ENCODE measurements at places on chromosomes 13 and 19.

- DNase-seq = no peak
These were observed 79.9 kb upstream of the GSX1 start for GRCh38 chr13:27712421-27712820.

DNA sequence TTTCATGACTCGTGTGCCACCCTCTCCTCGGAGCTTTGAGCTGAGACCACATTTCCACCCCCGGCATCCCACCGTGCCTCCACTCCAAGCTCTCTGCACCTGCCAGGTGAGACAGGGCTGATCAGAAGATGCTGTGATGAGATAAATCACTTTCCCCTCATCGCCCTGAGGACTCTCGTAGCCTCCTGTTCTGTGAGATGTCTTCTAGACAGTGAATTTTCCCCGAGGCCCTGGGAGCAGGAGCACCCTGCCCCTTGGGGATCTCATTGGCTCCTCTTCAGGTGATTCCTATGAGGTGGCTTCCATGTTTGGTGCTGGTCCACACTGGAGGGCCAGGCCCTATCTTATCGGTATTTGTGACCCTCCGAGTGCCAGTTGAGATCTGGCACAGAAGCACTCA lies 154.0 kb upstream of the TSHZ3 start:
- no peak for DNase-seq

GRCh38 chr13:38862443-38862842 lies 128.2 kb downstream of the STOML3 start:
- no peak for DNase-seq

GRCh38 chr19:3465552-3465951 lies 14.8 kb downstream of the SMIM24 start:
- DNase-seq = no peak

DNA sequence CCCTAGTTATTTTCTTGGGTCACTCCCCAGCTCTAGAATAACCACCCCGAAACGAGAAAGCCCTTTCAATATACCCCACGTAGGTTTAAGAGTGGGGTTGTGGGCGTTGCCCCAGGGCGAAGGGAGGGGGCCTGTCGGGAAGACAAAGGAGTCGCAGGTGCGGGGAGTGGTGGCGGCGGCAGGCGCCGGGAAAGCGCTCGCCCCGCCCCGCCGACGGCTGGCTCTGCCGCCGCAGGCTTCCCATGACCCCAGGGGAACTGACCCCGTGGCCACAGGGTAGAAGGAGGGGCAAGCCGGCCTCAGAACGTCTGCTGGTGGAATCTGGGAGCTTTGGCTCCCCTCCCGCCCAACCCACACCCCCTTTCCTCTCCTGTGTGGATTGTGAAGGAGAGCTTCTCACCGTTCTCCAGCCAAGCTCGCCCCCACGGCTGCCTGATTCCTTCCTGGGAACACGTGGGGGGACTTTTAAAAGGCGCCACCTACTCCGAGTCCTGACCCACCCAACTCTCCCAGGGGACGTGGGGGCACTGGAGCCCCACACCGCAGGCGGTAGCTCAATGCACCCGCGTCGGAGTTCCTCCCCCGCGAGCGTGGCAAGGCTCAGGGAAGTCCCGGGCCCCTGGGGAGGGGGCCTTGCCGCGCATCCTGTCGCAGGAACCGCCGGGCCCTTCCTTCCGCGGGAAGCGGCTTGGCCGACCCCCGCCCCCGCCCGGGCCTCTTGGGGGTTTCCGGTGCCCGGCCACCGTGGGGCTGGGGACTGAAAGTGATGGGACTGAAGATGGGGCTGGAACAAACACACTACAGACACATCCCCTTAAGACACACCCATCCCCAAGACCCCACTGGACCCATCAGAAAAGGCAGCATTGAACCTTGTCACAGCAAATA lies 5.5 kb downstream of the IER2 start:
- DNase-seq = no peak

GRCh38 chr19:39082745-39083598 lies 1.2 kb upstream of the ACP7 start:
- no peak for DNase-seq

DNA sequence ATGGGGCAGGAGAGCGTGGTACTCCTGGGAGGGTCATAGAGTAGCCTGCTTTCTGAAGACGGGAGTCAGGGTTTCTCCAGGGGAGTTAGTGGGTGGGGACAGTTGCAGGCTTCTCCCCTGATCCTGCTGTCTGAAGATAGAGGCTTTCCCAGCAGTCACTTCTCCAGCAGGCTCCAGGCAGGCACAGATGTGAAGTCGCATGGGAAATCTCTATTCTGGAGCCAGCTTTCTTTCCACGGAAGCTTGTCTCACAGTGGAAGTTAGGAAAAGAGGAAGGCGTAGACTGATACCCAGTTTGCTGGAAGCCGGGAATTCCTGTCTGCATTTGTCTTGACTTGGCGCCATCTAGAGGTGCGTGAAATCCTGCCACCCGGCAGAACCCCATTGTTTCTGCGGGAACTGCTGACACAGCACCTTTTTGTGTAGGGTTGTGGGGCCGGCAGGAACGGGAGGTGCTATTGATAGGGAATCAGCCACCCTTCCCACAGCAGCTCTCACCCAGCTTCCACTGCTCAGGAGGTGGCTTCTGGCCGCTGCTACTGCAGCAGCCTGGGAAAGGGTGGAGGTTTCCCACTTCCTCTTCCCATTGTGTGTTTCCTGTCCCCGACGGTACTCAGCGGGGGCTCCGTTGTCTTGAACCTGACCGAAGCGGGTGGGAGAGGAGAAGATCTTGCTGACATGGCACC lies 28.5 kb upstream of the NPAS1 start:
- peak; percentile 28 for DNase-seq

DNA sequence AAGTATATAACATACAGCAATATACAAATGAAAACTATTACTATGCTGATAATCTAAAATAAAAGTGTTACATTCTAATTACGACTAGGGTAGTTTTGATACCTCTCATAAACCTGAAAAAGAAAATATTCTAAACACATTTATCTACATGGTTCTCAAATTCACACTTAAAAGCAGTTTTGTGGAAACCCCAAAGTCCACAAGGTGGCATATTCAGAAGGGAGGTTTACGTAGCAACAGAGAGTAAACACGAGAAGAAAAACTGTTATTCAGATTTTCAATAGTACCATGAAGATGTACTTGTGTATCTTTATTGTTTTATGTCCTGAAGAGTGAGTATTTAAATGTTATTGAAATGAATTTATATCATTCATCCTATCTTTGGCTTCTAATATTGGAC lies 275.9 kb upstream of the KLHL1 start:
- no peak for DNase-seq

DNA sequence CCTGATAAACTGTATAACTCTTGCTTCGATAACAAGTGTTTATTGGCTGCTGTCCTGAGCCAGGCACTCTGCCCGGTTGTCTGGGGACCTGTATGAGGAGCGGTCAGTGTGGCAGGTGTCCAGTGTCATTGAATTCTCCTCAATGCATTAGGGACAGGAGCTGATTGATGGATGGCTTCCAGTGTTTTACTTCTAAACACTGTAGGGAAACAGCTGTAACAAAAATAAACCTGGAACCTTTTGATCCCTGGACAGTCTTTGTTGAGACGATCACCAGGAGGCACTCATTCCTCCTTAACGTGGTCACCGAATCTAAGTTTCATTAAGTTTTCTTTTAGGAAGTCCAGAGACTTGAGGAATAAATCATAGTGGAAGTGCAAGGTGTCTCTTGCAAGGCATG lies 17.9 kb downstream of the UBAC2 start:
- DNase-seq = no peak

DNA sequence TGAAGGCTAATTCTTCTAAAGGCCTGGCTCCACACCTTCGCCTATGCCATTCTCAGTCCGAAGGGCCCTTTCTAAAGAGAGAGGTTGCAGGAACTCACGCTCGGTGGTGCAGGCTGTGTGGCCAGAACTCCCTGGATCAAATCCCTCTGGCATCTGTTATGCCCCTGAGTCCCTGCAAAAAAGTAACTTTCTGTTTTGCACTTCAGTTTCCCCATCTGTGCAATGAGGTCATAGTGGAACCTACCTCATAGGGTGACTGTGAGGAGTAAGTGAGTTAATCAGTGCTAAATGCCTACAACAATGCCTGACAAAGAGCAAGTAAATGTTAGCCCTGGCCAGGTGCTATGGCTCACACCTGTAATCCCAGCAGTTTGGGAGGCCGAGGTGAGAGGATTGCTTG lies 7.3 kb downstream of the IGSF23 start:
- DNase-seq = no peak

DNA sequence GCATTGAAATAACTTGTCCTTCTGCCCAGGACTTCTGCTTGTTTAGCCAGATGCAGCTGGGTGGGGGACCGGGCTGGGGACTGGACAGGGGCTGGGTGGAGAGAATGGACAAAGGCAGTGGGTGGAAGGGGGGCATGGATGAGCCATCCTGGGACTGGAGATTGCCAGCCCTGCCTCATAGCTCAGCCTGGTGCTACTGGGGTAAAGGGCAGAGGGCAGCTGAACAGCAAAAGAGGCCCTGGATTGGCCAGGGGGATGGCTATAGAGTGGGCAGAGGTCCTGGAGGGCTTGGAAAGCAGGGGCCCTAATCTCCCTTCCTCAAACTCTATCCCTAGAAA lies 17.7 kb upstream of the PLAUR start:
- no peak for DNase-seq

DNA sequence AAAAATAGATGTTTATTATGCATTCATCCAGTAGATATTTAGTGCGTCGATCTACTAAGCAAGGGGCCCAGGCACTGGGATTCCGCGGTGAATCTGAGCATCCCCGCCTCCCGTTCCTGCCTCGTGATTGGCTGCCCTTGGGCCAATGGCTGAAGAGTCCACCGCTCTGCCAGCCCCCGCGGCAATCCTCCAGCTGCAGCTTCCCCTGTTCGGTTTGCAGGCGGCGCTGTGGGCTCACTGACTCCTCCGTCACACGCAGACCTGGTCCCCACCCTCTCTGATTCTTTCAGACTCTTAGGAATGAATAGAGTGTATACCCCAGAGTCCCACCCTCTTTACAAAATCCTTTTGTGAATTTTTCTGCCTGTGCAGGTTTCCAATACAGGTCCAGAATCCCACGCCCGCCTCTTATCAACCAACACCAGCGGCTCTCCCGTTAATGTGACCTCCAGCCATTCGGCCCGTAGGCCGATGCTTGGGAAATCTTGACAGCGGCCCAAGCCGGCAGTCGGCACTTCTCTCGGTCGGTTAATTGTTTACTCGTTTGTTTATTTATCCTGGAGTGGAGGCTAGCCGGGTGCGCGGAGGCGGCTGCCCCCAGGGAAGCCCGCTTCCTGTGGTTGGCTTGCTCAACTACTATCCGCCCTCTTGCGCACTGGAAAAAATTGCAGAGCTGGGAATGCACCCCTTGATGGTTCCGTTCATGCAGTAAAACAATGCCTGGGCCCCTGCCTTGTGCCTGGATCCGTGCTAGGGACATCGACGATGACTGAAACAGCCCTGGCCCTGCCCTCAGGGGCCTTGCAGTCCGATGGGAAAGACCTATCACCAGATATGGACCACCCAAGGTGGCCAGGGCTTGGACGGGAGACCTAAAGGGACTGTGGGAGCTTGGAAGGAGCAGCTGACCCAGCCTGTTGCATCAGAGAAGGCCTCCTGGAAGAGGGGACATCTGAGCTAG lies 4.5 kb upstream of the ARHGAP35 start:
- DNase-seq = peak; percentile 76

- no peak for DNase-seq
These were observed 347.2 kb downstream of the ZNF536 start for GRCh38 chr19:30719189-30719998.

- DNase-seq = no peak
These were observed 49.4 kb downstream of the RUBCNL start for GRCh38 chr13:46337700-46338099.

DNA sequence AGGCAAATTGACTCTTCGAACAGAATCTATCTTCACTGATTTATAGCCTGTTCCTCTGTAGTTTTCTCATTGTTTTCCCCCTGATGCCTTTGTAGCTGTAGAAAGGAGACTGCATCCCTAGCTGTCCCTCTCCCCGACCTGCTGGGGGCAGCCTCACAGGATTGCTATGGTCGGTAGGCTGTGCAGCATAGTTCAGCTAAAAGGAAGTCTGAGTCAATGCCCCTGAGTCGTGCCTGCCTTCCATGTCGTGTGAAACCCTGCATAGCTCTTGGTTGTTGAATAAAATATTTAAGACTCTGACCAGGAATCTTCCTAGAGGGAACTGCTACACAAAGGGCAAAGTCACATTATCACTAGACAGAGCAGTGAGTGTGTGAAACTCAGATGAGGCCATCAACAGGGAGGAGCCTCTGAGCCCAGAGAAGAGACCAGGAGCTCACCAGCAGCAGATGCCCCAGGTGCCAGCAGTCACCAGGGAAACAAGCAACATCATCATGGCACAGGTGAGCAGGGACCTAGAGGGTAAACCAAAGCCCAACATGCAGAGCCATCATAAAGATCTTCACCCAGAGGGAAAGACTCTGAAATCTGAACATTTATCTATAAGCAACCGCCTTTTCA lies 108.4 kb upstream of the NBEA start:
- no peak for DNase-seq

- DNase-seq = no peak
These were observed 360.9 kb downstream of the FGF9 start for GRCh38 chr13:22031702-22032286.

GRCh38 chr19:32241932-32242710 lies 103.3 kb upstream of the ZNF507 start:
- DNase-seq = no peak

GRCh38 chr19:44401139-44402115 lies at the start of gene ZNF285:
Gene ZNF285, minus strand, starts transcription at chr19:44401608. Its CDS starts 4,395 bp downstream, at chr19:44397213.
- peak; percentile 47 for DNase-seq

- DNase-seq = no peak
These were observed 9.0 kb downstream of the PPP1R14A start for GRCh38 chr19:38247126-38247525.

GRCh38 chr13:98471934-98472333 lies 105.0 kb downstream of the STK24 start:
- DNase-seq = no peak

DNA sequence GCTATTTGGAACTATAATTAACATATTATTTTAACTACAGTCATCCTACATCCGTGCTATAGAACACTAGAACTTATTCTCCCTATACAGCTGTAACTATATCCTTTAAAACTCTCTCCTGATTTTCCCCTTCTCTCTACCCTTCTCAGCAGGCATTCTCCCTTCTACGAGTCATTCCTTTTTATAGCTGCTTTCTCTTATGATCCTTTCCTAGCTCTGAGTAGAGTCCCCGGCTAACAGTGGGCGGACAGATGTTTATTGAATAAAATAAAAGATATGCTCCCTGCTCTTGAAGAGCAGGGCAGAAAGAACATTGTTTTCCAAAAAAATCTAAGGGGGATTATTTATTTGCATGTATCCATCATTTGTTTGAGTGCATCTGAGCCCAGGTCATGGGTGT lies 246.5 kb upstream of the TMTC4 start:
- DNase-seq = no peak

- peak; percentile 58 for DNase-seq
These were observed 21.9 kb downstream of the GRIN2D start for GRCh38 chr19:48415395-48415794.
